NCI-H1417 (cell line): ENCODE measurements at places on chromosomes 5 and 9.

- DNase-seq = no peak
Observed at GRCh38 chr5:87138091-87138805, 129.4 kb upstream of the RASA1 start.

- no peak for DNase-seq
Observed at GRCh38 chr5:173752653-173753052, 135.5 kb upstream of the CPEB4 start.

GRCh38 chr5:179298181-179298993 is 46.9 kb downstream of the ADAMTS2 start:
- no peak for DNase-seq

GRCh38 chr5:74763504-74763903 is 3.4 kb downstream of the GFM2 start:
- no peak for DNase-seq

GRCh38 chr9:30198463-30199309 is 2185.8 kb upstream of the ACO1 start:
- no peak for DNase-seq

DNA sequence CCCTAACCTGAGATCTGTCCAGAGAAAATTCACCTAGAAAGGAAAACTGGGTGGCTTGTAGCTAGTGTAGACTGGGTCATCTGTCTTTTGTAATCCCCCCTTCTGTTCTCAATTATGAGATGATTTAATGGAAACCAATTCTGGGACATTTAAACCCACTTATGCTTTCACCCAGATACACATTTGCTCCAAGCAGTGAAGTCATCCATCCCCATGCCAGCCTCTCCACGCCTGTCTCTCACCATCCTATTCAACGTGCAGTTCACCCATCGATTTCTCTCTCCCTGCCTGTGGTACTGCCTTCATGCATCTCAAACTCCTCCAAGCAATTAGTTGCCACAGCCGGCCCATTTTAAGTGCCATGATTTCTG is 1.8 kb downstream of the PHF19 start:
- DNase-seq = no peak

DNA sequence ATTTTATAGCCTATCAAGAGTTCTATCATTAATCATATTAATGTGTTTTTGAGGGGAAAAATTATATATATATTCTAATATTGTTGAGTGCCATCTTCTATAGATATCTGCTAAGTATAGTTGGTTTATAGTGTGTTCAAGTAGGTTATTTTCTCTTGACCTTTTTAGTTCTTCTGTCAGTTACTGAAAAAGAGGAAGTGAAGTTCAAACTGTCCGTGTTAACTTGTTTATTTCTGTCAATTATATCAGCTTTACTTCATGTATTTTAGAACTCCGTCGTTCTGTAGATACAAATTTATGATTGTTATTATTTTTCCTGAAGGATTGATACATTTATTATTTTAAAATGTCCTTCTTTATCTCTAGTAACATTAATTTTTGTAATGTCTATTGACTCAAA is 1209.1 kb downstream of the CDH12 start:
- DNase-seq = no peak

GRCh38 chr9:12681620-12682019 is 11.6 kb upstream of the TYRP1 start:
- no peak for DNase-seq

- DNase-seq = no peak
Observed at GRCh38 chr9:14018081-14018480, 295.9 kb downstream of the NFIB start.

GRCh38 chr5:131720714-131721113 is 76.1 kb downstream of the FNIP1 start:
- no peak for DNase-seq

DNA sequence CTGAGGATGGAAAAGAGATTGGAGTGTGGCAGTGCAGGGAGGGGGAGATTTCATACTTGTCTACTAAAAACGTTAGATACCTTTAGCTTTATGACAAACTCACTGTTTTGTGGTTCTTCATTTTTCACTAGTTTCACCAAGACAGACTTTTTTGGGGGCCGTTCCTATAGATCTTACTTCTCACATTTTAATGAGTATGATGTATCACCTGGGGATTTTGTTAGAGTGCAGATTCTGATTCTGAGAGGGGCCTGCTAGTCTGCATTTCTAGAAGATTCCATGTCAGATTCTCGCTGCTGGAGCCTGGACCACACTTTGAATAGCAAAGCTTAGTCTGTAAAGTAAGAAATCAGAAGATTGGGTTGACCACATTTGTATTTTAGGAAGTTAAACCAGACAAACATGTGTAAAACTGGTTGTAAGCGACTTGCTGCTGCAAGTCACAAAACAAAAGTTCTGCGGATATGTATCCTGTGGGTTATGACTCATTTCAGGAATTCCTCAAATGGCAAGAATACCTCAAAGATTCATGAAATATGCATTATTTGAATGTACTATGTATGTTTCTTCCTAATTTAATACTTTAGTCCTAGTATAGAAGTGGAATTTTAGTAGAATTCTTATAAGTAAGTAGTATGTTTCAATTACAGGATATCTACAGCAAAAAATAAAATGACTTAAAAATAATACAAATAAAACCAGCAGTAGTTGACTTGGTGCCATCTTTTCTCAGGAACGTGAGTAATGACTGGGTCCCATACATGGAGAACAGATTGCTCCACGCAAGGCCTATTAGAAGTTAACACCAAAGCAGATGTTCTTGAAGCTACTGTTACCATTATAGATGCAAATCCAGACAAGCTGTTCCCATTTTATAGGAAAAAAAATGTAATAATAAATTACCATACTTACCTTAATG is 27.8 kb downstream of the NFIL3 start:
- no peak for DNase-seq

- DNase-seq = no peak
Observed at GRCh38 chr9:89655056-89655989, 50.5 kb downstream of the GADD45G start.

GRCh38 chr9:1701113-1701512 is 314.0 kb upstream of the SMARCA2 start:
- DNase-seq = no peak

GRCh38 chr5:146173597-146173996 is 8.9 kb downstream of the LARS1 start:
- DNase-seq = no peak

DNA sequence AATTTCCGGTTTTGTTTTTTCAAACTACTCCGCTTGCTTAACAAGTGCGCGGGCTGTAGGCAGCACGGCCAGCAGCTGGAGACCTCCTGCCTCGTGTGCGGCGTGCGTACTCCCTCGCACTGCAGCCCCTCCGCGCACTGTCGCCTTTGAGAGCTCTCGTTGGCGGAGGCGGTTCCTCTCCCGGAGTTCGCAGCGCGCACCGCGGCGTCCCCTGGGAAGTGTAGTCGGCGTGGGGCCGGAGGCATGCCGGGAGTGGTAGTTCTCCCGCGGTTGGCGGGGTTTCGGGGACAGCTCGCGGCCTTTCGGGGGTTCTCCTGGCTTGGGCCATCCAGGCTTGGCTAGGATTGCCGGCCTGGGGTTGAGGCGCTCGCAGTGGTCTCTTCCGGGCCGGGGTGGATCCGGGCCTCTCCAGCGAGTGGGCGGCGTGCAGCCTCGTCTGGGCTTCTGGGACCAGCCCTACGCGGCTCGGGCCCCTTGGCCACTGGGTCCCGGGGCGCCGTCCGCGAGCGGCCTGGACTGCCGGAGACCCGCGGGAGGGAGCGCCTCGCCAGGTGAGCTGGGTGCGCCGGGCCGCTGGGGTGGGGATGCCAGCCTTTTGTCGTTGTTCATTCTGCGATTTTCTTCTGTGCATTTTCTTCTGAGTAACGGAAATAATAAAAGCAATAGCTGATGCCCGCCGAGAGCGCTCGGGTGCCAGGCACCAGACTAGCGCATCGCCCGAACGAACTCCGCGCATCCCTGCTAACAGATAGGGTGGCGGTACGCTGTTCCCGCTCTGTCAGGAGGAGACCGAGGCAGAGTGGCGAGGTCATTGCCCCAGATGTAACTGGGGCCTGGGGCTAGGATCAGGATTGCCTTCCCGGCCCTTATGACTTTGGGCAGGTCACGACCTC is at the start of gene ZNF354C:
TSS of gene ZNF354C (plus strand) at position 258 of the 893 bp plus-strand sequence. CDS start 1,696 bp downstream, outside the sequence.
- DNase-seq = peak; percentile 65

GRCh38 chr5:61784341-61784740 is 452.3 kb downstream of the ZSWIM6 start:
- no peak for DNase-seq

DNA sequence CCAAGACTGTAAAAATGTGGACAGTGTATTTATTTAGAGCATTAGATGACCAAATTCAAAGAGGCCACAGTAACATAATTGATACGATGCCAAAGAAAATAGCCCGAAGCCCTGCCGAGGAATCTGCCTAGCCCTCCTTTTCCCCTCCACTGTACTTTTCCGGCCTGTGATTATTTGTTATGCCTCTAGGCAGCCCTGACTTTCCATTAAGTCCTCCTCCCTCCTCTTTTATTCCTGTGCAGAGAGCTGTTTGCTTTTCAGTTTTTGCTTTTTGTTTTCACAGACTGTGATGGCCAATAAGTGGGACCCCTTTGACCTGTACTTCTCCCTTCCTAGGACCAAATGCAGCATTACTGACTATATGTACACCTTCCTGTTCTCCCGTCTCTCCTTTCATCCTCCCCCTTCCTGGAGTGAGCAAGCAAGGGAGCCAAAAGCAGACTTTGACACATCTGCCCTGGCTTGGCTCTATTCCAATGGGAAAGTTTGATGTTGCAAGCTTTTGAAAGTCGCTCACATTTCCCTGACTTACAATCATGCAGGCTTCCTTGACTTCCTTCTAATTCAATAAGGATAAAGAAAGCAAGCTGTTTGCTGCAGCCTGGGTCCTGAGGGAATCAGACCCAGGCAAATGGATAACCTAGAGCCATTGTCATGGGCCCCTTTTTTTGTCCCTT is 76.1 kb downstream of the NREP start:
- DNase-seq = no peak

GRCh38 chr5:42020788-42021530 is 95.9 kb downstream of the FBXO4 start:
- no peak for DNase-seq

- DNase-seq = no peak
Observed at GRCh38 chr9:106773750-106774149, 89.2 kb upstream of the ZNF462 start.
